A549 treated with Mapracorat at 1 μM for 4 hours (cell line): ENCODE measurements at places on chromosomes 7 and 10. TPM values are rescaled to one million over a fixed set of nuclear protein-coding genes. Genes with fewer than 3 reads are reported as not detected.

SPDYE16 gene
- not detected in 5 replicates for total RNA-seq

COBL gene
- 3.8 to 5.2 TPM (median 4.2 TPM) in 5 replicates for total RNA-seq

BTBD16 gene
- total RNA-seq = 0.28 to 0.88 TPM (median 0.57 TPM) in 5 replicates

TEX36 gene
- total RNA-seq = not detected in 5 replicates

RNF32 gene
- 1.1 to 2.1 TPM (median 1.9 TPM) in 5 replicates for total RNA-seq

SH2B2 gene
- 1.8 to 3.9 TPM (median 3.5 TPM) in 5 replicates for total RNA-seq

ZEB1 gene
- 6.2 to 9.5 TPM (median 8.1 TPM) in 5 replicates for total RNA-seq

CCL24 gene
- not detected in 5 replicates for total RNA-seq

RAPGEF5 gene
- total RNA-seq = 0.10 to 0.31 TPM (median 0.16 TPM) in 5 replicates

LAMB1 gene
- total RNA-seq = 99.7 to 137 TPM (median 108 TPM) in 5 replicates

AQP1 gene
- 0.34 to 0.72 TPM (median 0.66 TPM) in 5 replicates for total RNA-seq

GPC2 gene
- total RNA-seq = 0.62 to 1.5 TPM (median 1.0 TPM) in 5 replicates

GTF2IRD1 gene
- total RNA-seq = 19.6 to 25.4 TPM (median 22.0 TPM) in 5 replicates
